CD4-positive, alpha-beta T cell (primary cell): ENCODE measurements at places on chromosomes 2 and 18. TPM values are rescaled to one million over a fixed set of nuclear protein-coding genes. Genes with fewer than 3 reads are reported as not detected.

- no peak overlapping the region for H3K4me3 ChIP-seq
- H3K4me1 ChIP-seq: no peaks in the 10 kb centered on the region
- no peaks in the 10 kb centered on the region for H3K36me3 ChIP-seq
- H3K27ac ChIP-seq: no peak overlapping the region
- H3K27me3 ChIP-seq: no peaks in the 10 kb centered on the region
Measured at GRCh38 chr18:67733088-67733487, 216.6 kb upstream of the DSEL start.

SCN2A gene
- total RNA-seq: not detected

DES gene
- total RNA-seq: not detected

TRIM43 gene
- total RNA-seq: not detected

CFAP65 gene
- not detected for total RNA-seq

LYPD1 gene
- total RNA-seq: not detected

DNA sequence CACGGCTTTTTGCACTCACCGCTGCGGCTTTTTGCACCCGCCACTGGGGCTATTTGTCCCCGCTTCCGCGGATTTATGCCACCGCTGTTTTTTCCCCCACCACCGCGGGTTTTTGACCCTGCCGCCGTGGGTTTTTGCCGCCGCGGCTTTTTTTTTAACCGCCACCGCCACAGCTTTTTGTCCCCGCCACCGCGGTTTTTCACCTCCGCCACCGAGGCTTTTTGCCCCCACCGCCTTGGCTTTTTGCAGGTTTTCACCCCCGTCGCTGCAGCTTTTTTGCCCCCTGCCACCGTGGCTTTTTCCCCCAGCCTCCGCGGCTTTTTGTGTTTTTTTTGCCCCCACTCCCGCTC lies 2796.7 kb upstream of the TEKT4 start:
- H3K4me1 ChIP-seq: no peaks in the 10 kb centered on the region
- H3K36me3 ChIP-seq: no peaks in the 10 kb centered on the region
- no peak overlapping the region for H3K27ac ChIP-seq
- peak; percentile 4 for DNase-seq
- H3K27me3 ChIP-seq: peaks cover 2% of the 10 kb centered on the region
- H3K4me3 ChIP-seq: no peak overlapping the region

SLC23A3 gene
- total RNA-seq: 0.36 TPM
